ENCODE measurements at places on chromosomes 13 and 19.
A peak's percentile ranks its signal among the peaks of the same experiment; 100 is the strongest.

DNA sequence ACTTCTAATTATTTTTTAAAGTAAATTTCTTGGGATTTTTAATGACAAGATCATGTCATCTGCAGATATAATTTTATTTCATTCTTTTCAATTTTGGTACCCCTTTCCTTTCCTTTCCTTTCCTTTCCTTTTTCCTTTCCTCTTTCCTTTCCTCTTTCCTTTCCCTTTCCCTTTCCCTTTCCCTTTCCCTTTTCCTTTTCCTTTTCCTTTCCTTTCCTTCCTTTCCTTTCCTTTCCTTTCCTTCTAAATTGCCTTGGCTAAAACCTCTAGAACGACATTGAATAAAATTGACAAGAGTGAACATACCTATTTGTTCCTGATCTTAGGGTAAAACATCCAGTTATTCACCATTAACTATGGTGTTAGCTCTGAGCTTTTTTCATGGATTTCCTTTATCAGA is 334.1 kb downstream of the NDFIP2 start:
- DNase-seq, result no peak

- no peak for DNase-seq
Measured at GRCh38 chr13:63696055-63696454, 2280.4 kb upstream of the PCDH20 start.

- no peak for DNase-seq
Measured at GRCh38 chr19:10368101-10368803, 12.1 kb downstream of the TYK2 start.

DNA sequence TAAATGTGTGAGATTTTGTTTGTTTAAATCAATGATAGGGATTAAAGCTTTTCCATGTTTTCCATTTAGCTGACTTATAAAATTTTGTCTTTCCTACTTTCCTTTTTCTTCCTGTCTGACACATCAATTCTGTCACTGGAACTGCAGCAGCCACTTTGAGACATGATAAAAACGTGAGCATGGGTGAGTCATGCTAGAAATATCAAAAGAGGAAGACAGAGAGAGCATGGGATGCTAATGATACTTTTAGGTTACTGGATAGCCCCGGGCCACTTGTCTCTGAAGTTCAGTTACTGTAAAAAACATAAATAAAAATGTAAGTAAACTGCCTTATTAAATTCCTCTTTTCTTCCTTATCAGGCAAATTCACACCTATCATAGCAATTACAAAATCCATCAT is 1332.0 kb upstream of the PCDH20 start:
- no peak for DNase-seq

DNA sequence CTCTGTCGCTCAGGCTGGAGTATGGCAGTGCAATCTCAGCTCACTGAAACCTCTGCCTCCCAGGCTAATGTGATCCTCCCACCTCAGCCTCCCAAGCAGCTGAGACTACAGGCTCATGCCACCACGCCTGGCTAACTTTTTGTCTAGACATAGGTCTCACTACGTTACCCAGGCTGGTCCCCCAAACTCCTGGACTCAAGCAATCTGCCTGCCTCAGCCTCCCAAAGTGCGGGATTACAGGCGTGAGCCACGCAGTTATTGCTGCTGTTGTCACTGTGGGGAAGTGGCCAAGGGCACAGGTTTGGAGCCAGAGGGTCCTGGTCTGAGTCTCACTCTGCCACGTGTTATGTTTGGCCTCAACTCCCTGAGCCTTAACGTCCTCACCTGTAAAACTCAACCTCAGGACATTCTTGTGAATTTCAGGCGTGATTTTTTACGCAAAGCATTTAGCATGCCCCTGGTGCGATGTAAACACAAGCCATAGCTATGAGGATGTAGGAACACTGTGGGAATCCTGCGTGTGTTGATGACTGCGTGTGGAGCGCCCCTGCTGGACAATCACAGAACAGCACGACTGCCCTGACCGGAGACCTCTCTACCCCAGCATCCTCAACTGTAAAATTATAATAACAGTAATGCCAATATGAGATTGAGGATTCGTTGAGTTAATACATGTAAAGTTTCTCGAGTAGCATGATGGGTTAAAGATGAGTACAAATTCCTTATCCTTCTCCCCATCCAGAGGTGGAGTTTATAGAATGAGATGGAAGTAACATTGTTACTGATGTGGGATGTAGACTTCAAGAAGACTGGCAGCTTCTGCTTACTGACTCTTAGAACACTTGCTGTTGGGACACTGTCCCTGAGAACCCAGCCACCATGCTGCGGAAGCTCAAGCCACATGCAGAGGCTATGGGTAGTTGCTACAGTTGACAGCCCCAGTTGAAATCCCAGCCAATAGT is 41.8 kb upstream of the PNMA8B start:
- DNase-seq, result no peak

- DNase-seq, result peak; percentile 11
Measured at GRCh38 chr19:30116530-30116929, 174.5 kb downstream of the URI1 start.
